NCI-H1417 treated with DMSO at 0.1 percent for 48 hours (cell line): ENCODE measurements at places on chromosomes 12 and 14.

DNA sequence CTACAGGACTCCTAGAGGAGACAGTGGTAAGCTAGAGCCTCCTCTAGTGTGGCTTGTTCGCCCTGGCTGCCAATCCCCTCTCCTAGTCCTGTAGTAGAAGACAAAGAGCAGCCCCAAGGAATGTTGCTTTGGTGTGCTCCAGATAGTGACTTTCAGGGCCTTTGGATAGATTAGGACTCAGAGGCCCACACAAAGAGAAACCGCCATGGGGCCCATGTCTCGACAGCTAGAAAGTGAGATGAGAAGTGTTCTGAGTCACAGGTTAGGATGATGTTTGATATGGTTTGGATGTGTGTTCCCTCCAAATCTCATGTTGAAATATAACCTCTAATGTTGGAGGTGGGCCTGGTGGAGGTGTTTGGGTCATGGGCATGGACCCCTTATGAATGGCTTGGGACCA is 51.8 kb upstream of the JDP2 start:
- no peak for DNase-seq

GRCh38 chr12:119868992-119869391 is 8.1 kb downstream of the CIT start:
- DNase-seq, result no peak

DNA sequence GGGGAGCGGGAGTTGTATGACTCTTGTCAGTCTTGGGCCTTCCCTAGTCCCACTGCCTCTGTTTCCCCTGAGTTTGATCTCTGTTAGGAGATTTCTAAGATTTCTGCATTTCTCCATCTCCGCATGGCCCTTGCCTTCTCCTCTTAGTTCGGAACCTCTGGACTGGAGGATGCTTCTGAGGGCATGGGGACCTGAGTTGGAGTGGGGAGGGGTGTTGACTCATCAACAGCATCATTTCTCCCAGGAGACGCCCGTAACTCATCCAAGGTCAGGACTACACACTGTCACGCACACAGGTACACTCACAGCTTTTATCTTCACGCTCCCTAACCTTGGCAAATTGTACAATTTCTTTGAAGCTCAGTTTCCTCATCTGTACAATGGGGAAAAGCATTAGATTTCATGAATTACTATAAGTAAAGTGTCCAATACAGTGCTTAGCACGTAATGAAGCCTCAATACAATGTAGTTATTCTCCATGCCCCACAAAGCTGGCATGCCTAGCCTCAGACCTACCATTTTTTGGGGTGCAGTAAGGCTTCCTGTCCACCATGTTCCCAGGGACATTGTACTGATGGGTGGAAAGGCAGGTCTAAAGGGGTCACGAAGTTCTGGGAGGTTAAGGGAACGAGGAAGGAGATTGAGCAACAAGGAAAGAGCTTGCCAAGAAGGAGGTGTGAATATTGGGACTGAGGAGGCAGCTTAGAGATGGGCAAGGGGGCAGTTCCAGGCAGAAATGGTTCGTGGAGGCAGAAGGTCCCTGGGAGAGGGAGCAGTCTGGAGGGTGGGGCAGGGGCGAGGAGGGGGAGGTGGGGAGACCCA is 600 bp upstream of the LAG3 start:
- DNase-seq, result no peak

DNA sequence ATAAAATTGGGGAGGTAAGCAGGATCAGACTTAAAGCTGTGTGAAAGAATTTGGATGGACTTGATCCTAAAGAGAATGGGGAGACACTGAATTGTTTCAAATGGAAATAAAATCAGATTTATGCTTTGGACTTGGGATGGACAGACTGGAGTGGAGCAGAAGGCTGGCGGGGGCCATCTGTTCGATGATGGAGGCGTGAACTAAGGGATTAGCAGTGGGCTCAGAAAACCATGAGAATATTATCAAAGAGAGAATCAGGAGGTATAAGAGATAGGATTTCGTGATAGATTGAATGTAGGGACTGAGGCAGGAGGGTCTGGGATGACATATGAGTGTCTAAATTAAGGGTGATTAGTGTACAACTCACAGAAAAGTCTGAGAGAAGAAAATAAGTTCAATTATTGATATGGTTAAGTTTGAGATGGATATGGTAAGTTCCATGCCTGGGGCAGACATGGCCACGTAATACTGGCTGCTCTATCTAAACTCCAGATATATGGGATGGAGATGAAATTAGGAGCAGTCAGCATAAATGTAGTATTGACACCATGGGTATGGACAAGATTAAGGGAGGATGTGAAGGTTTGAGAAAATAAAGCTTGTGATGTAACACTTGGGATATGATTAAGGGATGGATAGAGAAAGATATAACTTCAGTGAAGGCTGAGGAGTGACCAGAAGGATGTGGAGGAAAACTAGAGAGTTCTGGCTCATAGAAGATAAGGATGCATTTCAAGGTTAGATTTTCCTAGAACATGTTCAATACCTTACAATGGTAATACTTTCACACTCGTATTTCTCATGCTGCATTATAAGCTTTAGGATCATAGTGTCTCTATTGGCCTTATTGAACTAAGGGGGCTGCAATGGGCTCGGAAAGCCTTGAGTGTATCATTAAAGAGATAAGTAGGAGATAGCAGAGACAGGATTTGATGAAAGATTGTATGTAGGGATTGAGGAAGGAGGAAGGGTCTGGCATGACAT is 1.0 kb upstream of the TSSK4 start:
- DNase-seq, result no peak

GRCh38 chr12:115223322-115223721 is 539.3 kb upstream of the TBX3 start:
- DNase-seq, result no peak

DNA sequence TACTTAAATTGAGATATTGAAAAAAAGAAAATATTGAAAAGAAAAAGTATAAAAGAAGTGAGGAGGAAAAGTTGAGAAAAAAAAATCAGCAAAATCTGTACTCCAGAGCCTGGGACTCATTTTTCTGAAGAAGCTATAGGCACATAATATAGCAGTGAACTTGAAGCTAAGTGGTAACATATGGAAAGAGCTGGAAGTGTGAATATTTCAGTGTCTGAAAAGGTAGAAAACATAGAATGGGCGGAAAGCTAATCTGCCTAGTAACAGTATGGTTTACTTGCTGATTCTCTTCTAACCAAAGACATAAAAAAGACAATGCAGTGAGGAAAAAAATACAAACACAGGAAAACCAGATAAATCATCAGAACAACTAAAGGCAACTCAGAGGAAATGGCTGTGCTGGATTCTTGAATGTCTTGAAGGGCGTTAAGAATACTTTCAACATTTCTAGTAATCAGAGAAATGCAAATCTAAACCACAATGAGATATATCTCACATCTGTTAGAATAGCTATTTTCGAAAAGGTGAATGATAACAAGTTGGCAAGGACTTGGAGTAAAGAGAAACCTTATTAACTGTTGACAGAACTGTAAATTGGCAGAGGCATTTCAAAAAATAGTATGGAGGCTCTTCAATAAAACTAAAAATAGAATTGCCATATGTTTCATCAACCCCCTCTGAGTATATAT is 784.6 kb downstream of the LRFN5 start:
- no peak for DNase-seq

DNA sequence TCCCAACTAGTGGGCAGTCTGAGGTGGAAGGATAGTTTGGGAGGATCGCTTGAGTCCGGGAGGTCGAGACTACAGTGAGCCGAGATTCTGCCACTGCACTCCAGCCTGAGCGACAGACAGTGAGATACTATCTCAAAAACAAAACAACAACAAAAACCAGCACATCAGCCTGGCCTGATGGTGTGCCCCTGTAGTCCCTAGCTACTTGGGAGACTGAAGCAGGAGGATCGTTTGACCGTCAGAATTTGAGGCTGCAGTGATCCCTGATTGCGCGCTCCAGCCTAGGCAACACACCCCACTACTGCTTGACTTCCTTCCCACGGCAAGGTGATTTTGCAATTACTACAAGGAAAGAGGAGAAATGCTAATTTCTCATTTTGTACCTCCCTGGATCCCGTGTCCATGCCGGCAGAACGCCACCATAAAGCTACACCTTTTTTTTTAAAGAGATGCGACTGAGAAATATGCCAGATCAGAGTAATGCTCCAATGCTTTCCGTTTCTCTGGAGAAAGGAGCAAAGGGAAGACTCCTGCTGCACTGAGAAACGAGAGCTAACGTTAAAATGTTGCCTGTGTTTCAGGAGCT is 672 bp upstream of the SCFD1 start:
- no peak for DNase-seq

GRCh38 chr12:122860040-122860853 is 25.0 kb downstream of the HIP1R start:
- DNase-seq, result no peak

GRCh38 chr12:28088566-28089272 is 101.5 kb upstream of the CCDC91 start:
- no peak for DNase-seq

DNA sequence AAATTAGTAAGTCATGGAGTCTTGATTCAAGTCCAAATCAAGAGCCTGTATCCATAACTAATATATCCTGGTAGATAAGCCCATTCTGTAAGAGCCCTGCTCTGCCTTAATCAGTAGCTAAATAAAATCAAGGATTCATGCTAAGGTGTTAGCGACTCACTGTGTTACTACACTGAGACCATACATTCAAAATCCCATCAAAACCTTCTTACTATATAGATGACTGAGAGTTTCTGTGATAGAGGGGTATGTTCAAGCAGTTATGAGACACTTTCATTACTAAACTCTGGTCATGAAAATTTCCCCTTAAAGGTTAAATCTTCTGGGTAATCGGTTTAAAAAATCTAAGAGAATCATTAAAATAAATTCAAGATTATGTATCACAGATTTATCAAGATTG is 78.5 kb downstream of the MDGA2 start:
- no peak for DNase-seq

GRCh38 chr14:70707138-70708038 is 65.7 kb downstream of the TTC9 start:
- no peak for DNase-seq

DNA sequence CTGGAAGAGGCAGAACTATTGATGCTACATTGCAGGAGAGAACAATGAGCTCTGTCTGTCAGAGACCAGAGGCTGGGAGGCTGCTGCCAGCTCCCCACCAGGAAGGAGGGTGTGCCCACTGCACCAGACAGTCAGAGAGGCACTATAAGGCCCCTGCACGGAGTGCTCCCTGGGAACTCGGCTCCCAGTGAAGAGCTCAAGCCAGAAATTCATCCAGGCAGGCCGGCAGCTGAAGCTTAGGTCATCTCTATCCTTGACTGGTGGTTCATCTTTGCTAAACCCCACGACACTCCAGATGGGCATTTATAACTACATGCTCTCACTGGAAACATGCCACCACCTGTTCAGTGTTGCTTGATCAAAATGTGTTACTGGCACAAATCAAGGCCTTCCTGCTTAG is 65.1 kb upstream of the GPATCH2L start:
- DNase-seq, result no peak

DNA sequence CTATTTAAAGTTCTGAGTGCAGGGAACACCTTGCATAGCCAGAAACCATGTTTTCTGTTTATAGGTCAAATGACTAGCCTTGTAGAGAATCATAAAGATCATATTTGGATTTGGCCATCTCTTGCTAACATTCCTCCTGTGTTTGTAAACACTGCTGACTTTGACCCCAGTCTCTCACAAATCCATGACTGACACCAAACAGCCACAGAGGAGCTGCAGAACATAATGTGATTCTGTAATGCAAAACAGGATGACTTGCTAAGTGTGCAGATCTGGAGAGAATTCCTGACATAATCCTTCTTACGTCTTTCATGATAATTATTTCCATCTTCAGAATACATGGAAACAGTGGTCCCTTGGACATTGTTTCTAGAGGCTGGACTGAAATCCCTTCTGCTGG is 211.8 kb downstream of the BMP4 start:
- DNase-seq, result no peak

DNA sequence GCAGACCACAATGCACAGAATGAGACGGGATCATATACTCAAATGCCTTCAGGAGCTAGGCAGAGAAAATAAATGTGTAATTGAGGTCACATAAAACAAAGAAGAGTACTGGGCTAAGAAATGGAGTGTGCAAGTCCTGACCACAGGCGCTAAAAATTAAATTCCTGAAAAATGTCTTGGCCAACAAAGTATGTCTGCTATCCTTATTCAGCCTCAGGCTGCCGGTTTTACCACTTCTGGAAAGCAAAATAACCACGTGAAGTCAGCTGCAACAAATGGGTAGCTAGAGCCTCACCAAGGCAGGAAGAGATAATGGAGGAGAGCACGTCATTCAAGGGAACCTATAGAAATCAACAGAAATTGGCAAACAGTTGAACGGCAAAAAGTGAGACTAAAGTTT is 3.1 kb downstream of the PYGL start:
- no peak for DNase-seq

GRCh38 chr12:104520242-104520900 is 63.6 kb downstream of the CHST11 start:
- DNase-seq, result no peak
